ENCODE measurements at places on chromosomes 3 and 15.

- DNase-seq, result no peak
These were observed 48.8 kb downstream of the ABHD2 start for GRCh38 chr15:89136818-89137772.

GRCh38 chr3:138125548-138126221 is 6.5 kb downstream of the A4GNT start:
- no peak for DNase-seq

DNA sequence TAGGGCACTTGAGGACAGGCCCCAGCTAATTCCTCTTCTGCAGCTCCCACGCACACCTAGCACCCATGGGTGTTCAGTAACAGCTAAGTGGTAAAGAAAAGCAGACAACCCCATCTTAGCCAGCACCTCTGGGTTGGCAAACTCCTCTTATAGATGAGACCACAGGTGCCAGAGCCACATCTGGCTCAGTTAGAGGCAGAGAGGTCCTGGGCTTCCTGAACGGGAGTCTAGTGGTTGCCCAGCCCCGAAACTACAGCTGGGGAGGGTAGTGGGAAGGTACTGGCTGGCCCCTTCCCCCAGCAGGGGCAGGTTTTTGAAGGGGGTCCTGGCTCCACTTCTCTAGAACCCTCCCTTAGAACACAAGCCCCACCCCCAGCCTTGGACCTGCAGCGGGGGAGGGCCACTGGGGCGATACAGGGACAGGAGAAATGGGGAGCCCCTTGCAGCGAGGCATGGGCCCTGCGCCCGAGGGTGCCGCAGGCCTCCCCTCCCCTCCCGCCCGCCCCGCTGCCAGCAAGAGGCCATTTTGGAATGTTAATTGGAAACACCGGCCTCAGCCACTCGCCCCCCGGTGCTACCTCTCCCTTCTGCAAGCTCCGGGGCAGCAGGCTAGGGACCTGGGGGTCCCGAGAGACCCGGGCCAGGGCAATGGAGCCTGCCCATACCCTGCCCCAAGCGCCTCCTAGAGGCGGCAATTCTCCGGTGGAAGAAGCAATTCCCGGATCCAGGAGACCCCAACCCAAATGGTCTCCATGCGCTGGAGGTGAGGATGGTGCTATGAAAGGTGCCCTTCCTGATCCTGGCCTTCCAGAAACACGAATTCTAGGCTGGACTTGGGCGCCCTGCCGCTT is 1.5 kb downstream of the DUSP7 start:
- DNase-seq, result no peak

DNA sequence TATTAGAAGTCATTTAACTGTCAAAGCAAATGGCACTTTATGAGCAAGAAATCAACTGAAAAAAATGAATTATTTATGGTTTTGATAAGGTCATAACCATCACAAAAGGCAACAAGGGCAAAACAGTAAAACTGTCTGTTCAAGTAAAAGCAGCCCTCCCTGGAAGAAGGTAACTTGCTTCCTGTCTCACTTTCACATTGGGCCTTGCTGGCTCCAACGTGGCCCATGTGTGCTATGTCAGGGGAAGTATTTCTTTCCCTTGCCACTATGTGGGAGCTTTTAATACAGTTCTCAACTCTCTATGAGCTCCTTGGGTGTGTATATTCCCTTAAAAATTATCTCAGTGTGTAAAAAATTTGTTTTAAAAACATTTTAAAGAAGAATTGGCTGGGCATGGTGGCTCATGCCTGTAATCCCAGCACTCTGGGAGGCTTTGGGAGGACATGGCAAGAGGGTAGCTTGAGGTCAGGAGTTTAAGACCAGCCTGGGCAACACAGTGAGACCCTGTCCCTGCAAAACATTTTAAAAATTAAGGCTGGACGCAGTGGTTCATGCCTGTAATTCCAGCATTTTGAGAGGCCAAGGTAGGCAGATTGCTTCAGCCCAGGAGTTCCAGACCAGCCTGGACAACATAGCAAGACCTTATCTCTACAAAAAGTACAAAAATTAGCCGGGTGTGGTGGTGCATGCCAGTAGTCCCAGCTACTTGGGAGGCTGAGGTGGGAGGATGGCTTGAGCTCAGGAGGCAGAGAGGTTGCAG is 45.2 kb upstream of the TJP1 start:
- DNase-seq, result no peak

DNA sequence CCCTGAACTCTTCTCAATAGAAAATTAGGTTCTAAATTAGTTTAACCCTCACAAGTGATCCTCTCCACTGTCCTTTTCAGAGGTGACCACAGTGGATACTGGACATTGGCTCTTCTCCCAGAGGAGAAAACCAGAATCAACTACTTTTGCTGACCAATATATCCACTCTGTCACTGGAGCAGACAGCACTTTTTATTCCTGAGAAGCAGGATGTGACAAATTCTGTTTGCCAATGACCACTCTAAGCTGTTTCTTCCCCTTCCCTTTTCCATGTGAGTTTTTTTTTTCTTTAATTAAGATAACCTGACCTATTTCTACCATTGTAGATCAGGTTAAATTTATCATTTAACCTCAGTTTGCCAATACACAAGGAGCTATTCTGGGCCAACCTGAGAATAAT is 79.7 kb upstream of the ZNF280D start:
- DNase-seq, result no peak

DNA sequence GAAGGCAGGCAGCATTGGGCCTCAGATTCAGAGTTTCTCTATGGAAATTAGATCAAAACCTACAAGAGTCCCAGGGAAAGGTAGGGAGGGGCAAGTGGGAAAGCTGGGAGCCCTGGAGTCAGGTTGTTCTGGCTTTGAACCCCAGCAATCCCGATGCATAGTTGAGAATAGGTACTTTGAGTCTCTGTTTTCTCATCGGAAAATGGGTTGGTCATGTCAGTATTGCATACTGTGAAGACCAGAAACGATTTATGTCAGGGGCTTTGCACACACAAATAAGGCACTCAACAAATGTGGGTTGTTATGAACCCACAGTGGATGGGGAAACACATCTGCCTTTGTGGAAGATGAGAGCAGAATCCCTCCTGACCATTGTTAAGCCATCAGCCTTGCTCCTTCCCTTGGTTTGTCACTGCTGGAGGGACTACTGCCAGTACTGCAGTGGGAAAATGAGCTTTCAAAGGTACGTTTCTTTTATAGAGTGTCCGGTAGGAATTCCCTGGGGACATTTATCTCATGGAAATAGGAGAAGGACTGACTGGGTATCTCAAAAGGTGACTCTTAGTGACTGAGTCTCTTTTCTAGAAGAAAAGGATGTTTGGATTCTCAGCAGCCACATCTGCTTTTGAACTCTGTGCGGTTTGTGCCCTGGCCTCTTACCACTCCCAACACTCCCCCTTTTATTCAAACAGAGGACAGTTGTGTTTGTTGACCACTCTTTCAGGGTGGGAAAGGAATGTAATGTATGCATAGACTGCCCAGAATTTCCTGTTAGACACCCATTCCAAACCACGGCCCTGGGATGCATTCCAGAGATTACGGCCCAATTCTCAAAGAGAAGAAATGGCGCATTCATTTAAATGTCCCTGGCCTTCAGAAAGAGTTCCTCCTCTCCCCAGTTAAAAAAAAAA is 54.6 kb upstream of the VILL start:
- DNase-seq, result no peak

GRCh38 chr3:152391671-152392070 is 122.9 kb downstream of the MBNL1 start:
- DNase-seq, result no peak

DNA sequence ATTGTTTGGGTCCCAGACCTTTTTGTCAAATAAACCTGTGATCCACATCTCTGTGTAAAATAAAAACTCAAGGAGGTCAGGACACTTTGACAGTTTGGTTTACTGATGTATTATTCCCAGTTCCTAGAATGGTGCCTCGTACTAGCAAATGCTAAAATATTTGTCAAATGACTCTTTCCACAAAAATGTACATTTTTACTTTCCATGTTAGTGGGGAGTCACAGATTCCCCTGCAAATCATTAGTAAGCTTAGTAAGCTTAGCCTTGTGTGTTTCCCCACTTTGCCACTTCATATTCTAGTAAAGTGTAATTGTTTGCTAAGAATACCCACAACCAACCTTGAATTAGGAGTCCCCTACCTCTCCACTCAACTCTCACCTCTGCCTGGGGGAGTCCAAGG is 2.4 kb upstream of the MAGI1 start:
- DNase-seq, result no peak

DNA sequence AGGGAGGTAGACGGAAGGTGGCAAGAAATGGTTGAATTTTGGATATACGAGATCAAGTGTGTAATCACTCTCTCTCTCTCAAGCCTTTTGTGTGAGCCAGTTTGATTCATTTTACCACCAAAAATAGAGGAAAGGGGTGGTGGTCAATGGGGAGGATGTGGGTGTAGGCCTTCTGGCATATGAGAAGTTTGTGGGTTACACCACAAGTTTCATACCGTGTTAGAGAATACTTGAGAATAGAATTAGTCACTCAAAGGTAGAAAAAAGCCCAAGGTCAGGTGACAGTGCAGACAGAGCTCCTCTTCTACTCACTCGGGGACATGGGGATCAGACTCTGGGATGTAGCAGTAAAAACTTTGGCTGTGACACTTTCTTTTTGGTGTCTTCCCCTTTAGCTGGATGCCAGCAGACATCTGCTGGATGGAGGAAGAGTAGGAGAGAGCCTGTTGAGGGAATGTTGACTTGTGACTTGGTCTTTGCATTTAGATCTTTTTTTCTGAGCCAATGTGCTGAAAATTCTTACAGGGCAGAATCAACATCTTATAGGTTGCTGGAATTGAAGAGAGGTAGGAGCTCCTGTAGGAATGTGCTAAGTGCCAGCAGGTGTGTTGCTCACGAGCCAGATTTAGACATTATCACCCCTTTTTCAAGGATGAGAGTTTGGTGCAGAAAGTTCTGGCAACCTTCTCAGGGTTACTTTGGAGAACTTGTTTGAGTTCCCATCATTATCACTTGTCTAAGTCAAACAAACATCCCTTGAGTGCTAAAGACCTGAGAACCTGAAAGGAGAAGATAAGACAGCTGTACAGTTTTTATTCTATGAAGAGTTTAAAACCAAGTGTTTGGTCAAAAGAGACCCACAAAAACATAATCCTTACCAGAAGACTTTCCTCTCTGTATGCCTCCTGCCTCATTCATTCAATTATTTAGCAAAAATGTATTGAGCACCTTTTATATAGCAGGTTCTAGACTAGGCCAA is 43.9 kb upstream of the RYK start:
- DNase-seq, result peak; percentile 12

- DNase-seq, result no peak
These were observed 15.2 kb downstream of the QTRT2 start for GRCh38 chr3:114071786-114072185.

- DNase-seq, result no peak
These were observed 32.5 kb upstream of the SIN3A start for GRCh38 chr15:75483961-75484360.

GRCh38 chr3:24060055-24060454 is 115.0 kb downstream of the NR1D2 start:
- no peak for DNase-seq
